Retinal pigment epithelial cell (primary cell): ENCODE measurements at places on chromosomes 4 and X.

- no peak for DNase-seq
These were observed 36.9 kb downstream of the RP2 start for GRCh38 chrX:46873746-46874145.

DNA sequence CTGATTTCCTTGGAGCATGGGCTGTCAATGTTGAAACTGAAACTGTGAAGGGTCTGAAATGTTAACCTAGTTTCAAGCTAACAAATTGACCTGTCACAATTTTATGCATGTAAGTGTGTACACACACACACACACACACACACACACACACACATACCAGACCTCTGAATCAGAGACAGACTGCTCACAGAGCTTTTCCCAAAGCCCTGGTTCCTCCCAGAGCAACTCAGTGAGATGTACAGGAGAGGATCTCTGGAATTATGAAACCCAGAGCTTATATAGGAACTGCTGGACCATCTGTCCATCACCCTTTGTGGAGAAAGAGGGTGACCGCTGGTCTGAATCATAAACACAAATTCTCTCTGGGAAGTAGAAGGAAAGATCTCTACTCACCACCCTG, 228.1 kb upstream of the PRPS2 start:
- no peak for DNase-seq

GRCh38 chr4:31877429-31877828, 1157.3 kb downstream of the PCDH7 start:
- DNase-seq = no peak

GRCh38 chr4:143140696-143141095, 44.0 kb upstream of the USP38 start:
- no peak for DNase-seq

GRCh38 chrX:10930151-10930550, 181.0 kb upstream of the HCCS start:
- no peak for DNase-seq

DNA sequence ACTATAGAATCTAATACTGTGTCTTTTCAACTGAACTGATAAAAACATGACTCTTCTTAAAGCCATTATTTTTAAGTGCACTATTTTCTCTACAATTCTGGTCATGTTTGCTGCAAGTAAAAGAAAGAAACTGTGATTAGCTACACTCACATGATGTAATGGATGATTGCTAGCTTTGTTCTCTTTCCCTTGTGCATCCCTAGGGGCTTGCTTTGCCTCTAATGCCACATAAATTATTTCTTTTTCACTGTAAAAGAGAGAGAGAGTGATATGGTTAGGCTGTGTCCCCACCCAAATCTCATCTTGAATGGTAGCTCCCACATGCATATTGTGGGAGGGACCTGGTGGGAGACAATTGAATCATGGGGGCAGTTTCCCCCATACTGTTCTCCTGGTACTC, 630.2 kb upstream of the NR3C2 start:
- DNase-seq = no peak

DNA sequence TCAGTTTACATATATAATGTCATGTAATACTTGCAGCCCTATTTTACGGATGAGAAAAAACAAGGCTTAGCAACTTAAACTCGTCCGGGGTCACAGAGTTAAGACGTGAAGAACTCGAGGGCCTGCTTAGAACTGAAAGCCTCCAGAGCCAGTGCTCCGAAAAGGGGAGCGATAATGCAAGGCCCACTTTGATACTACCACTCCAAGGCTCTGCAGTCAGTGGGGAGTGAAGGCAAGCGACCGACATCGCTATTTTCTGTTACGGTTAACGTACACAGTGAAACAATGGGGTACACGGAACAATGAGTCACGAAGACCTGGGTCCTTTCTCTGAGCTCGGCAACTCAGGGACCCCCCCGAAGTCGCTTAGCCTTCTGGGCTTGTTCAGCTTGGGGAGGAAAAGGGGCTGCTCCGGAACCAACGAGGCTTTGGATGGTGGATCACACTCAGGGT, 965 bp downstream of the PPA2 start:
- no peak for DNase-seq
